Head of caudate nucleus (tissue), 42 donors: ENCODE measurements at places on chromosomes 3 and 15.
A peak's percentile ranks its signal among the peaks of the same experiment; 100 is the strongest.

DNA sequence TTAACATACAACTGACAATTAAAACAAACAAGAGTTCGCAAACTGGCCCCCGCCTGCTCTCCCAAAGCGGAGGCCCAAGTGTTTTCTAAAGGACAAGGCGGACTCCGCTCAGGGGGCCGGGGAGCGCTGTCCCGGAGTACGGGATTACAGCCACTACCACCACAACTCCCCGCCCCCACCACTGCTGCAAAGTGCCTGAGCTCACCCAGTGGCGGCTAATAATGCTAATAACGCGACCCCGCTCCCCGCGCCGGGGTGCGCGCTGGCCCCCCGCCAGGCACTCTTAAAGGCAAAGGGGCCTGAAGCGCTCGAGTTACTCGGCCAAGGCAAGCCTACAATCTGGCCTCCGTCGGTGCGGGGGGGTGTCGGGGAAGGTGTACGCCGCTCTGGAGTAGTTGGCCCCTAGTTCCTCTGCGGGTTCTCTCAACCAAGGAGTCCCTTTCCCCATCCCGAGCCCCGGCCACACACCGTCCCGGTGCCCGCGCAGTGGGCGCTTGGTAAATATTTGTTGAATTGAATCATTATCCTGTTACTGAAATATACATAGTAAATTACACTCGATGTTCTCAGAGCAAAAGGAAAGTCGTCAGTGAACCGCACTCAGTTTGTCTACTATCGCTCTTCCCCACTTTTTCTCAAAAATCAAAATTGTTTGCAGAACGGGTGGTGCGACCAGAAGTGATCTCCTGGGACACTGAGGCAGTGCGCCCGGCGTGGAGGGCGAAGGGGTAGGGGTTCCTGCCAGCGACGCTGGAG, 827 bp downstream of the WNT5A start:
- no peak for DNase-seq

- no peak for DNase-seq
These were observed 37.3 kb upstream of the CDV3 start for GRCh38 chr3:133535971-133536881.

DNA sequence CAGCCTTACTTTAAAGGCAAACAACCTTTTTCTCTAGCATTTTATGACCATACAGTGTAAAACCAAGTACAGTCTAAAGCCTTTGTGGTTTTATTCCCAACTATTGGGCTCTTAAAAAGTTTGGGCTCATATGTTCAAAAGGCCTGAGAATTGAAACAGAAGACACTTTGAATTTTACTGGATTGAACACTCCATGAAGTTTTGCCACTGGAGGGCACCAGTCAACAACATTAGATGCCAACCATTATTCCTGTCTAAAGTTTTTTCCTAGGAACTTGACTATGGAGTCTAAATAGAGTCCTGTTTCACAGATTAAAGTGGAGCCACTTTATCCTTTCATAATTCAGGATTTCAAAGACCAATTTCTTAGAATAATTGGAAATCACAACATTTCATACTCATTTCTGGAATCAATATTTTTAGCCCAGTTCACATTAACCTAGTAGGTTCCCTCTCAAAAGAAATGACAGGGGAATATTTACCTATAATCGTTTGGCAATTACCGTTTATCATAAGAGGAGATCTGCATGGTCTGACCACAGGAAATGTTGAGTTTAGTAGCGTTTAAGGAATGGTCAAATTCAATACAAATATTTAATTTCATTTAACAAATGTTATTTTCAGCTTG, 244.1 kb upstream of the PDZRN3 start:
- peak; percentile 25 for DNase-seq

DNA sequence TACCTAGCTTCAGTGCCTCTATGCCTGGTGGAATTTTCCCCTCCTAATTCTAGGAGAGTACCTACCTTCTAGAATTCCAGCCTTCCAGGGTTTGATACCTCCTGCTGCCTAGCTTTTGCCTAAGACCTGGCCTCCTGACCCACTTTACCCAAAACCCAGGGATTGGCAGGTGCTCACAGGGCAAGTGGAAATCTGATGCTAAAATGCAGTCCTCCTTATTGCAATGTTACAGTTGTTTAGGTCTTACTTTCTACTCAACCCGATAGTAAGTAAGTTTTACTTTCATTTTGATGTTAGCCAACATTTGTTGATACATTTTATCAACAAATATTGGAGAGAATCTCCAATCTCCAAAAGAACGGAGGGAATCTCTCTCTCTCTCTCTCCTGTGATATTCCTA, 275.9 kb downstream of the DOCK3 start:
- no peak for DNase-seq

DNA sequence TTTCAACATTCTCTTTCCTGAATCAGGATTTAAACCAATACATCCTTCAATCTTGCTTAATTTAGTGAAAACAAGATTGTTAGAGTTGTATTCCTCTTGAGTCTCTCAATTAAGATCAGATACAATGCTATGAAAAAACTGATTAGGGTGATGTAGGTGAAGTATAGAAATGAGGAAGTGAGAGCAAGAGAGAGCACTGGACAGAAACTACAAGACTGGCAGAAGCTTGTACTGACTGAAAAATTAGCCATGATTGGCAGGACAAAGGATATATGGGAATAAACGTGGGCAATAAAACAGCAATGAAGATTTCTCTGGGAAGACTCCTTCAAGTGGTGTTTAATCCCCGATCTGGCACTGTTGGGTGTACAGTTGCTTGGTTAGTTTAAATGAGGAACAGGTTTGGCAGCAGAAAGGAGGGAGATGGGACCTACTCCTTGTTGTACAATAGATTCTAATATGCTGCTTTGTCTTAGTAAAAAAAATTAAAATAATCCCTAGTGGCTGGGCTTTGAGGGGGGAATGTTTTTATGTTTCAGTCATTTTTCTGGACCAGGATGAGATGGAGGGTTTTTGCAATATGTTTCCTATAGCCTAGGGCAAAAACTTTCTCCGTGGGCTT, 252.7 kb downstream of the SLC9A9 start:
- DNase-seq = no peak

DNA sequence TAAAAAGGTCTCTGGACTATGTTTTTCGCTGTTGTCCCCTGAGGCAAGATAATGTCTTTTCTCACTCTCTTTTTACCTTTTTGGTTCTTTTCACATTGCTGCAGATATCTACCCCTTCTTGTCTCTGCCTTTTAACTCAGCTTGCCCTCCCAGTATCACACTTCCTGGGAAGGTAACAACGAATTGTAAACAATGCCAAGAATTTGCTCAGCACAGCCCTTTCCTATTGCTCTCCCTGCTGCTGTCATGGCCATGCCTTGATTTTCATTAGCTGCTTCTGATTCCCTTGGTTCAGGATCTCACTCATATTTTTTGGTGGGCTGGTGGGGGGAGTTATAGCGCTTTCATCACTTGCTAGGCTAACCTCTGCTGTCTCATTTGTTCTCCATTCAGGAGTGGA, 123.1 kb upstream of the DPH6 start:
- no peak for DNase-seq

DNA sequence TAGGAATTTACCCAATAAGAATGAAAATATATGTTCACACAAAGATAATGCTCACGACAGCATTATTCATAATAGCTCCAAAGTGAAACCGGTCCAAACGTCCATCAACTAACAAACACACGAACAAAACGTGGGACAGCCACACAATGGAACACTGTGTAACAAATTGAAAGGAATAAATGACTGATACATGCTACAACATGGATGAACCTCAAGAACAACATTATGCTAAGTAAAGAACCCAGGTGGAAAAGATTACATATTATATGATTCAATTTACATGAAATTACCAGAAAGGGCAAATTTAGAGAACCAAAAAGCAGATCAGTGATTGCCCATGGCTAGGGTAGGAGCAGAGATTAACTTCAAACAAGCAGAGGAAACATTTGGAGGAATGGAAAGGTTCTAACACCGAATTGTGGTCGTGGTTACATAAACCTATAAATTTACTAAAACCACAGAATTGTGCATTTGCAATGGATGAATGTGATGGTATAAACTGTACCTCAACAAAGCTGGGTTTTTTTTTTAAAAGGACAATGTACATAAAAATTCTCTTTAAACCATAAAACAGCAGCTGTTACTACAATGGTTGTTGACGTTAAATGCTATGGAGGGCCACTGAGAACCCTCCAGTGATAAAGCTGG, 76.3 kb downstream of the XXYLT1 start:
- DNase-seq = no peak

DNA sequence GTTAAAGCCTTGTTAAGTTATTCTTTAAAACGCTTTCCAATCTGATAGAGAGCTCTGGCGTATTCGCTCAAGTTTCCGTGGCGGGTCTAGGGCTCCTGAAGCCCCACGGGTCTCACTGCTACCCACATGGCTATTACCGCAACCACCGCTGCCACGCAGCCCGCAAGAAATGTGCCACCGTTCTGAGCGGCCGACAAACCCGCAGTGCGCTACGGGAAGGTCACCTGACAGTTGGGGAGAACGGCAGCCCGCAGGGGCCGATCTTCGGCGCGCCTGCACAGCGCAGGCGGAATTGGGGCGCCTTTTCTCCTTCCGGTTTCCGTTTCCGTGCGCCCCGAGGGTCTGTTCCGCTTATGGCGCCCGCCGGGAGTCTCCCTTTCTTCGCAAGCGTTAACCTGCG, 76.6 kb upstream of the SNRPN start:
- DNase-seq = no peak

DNA sequence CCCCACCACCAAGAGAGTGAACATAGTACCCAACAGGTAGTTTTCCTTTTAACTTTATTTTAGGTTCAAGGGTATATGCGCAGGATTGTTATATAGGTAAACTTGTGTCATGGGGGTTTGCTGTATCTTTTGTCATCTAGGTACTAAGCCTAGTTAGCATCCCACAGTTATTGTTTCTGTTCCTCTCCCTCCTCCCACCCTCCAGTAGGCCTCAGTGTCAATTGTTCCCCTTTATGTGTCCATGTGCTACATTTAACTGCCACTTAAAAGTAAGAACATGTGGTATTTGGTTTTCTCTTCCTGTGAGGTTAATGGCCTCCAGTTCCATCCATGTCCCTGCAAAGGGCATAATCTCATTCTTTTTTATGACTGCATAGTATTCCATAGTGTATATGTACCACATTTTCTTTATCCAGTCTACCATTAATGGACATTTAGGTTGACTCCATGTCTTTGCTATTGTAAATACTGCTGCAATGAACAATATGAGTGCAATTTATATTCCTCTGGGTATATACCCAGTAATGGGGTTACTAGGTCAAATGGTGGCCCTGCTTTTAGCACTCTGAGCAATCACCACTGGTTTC, 66.2 kb downstream of the ST3GAL6 start:
- no peak for DNase-seq

- DNase-seq = no peak
These were observed 119.1 kb upstream of the TMC3 start for GRCh38 chr15:81492969-81493645.

DNA sequence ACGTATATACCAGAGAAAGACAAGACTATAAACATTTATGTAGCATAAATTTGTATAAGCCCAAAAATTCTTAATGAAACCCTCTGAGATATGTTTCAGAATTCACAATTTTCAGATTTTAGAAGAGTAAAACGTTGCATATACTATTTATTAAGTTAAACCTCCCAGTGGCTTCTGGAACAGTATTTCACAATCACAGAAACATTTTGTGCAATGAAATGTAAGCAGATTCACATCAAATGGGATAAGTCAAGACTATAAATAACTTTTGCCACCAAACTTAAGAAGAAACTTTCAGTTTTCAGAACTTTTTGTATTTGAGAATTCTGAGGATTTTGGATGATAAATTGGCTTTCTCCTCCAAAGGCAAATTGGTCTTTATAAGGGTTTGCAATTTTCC, 9.2 kb downstream of the SLTM start:
- DNase-seq = no peak

- DNase-seq = peak; percentile 79
These were observed at the start of gene GXYLT2 for GRCh38 chr3:72887705-72888545. TSS of gene GXYLT2 (plus strand) at chr3:72888046. CDS start at chr3:72888234, 188 bp downstream.

DNA sequence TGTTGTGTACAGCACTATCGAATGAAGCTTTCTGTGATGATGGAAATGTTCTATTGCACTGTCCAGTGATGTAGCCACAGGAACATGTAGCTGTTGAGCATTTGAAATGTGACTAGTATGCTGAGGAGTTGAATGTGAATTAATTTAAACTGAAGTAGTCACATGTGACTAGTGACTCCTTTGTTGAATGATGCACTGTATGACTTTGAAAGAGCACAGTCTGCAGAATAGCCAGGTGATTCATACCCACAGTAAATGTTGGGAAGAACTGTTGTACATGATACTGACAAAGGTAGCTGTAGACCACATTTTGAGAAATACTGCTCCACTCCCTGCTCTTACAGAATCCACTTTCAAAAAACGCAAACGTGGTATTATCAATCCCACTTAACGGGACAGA, 34.0 kb upstream of the ACTL6A start:
- DNase-seq = no peak

- no peak for DNase-seq
These were observed 2.1 kb upstream of the HDC start for GRCh38 chr15:50267577-50267976.

DNA sequence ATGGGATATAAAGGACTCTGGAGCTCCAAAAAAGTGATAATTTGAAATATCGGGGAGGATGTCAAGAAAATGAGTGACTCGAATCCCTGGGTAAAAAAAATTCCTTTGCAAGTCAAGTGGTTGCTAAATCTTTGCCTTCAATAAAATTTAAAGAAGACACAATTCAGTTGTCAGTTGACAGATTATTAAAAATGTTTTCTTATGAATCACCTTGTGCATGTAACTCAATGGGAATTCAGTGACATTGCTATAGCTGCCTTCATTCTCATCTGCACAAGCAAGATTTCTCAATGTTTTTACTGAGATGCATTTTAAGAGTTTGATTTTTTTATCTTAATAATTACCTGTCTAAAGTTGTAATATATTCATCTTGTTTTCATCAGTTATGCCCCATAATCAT, 264.0 kb upstream of the IL12A start:
- DNase-seq = no peak

GRCh38 chr3:97417-98258, 98.9 kb upstream of the CHL1 start:
- DNase-seq = no peak

- DNase-seq = no peak
These were observed 298.3 kb downstream of the LRRC3B start for GRCh38 chr3:26920646-26921478.

- no peak for DNase-seq
These were observed 30.6 kb downstream of the CRTAP start for GRCh38 chr3:33144433-33144832.

DNA sequence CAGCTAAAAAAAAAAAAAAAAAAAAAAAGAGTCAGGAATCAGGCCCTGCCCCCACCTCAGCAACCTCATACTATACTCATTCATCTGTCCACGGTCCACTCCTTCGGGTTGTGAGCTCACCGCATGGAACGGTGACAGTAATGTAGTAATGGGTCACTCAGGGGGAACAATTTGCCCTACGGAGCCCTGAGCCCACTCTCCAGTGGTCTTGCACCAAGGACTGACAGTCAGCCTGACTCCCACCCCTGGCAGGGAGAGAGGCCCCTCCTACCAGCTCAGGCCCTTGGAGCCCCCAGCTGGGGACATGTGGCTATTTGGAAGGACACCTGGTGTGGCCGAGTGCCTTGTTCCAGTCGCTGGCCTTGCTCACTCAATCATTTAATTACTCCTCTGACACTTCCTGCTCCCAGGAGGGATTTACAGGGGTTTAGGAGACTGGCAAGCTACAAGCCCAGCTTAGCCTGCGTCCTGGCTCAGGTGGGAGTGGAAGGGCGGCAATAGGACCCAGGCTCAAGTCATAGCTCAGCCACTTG, 19.9 kb upstream of the CACNA2D2 start:
- no peak for DNase-seq

GRCh38 chr3:49812916-49813496, 747 bp downstream of the UBA7 start:
- no peak for DNase-seq

- no peak for DNase-seq
These were observed 1237.3 kb downstream of the ROBO2 start for GRCh38 chr3:78277220-78277619.
